Stimulated activated CD8-positive, alpha-beta memory T cell treated with anti-CD3 and anti-CD28 coated beads, Interleukin-12 subunit alpha, Interleukin-12 subunit beta, amount 100 ng/mL, for 4 hours (primary cell): ENCODE measurements at places on chromosomes 12 and 14.

DNA sequence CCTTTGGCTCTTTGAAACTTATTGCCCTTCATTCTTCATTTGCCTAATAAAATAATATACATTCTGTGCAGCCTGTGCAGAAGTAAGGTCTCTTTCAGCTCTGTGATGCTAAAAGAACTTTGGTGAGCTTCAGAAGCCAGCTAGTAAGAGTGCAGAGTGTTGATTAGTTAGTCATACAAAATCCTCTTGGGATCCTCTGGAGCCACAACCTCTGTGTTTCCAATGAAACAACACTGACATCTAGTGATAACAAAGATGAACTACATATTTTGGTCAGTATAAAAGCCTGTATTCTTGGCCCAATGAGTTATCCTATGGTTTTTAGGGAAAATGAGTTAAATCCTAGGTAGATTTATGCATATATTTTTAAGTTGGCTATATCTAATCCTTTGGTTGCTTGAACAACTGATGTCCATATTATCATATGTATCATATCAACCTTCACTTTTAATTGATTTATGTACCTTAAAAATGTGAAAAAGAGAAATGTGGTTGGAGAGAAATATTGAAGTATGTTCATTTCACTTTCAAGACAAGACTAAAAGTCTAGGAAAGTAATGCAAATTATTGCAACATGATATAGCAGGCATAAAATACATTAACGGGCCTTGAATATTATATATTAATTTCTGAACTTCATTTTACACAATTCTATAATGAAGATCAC, 158.4 kb downstream of the KLHL28 start:
- DNase-seq: no peak

GRCh38 chr12:78864870-78865463, 393 bp downstream of the SYT1 start:
- no peak for DNase-seq

DNA sequence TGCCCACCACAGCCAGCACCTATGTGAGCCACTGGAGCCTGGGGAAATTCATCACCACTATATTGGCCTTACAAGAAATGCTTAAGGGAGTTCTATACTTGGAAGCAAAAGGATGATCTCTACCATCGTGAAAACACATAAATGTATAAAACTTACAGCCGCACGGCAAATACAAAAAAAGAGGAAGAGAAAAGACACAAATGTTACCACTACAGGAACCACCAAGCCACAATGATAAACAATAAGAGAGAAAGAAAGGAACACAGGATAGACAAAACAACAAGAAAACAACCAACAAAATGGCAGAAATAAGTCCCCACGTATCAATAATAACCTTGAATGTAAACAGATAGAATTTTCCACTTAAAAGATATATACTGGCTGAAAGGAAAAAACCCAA, 267.5 kb downstream of the TMEM121 start:
- no peak for DNase-seq

DNA sequence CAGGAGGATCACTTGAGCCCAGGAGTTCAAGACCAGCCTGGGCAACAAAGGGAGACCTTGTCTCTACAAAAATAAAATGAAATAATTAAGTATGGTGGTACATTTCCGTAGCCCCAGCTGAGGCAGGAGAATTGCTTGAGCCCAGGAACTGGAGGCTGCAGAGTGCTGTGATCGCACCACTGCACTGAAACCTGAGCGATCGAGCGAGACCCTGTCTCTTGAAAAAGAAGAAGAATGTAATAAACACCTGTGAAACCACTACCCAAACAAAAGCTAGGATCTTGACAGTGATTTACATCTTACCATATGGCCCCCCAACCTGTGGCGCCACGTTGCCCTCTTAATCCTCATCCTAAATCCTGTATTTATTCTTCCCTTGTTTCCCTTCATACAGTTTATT, 5.7 kb upstream of the DTX1 start:
- no peak for DNase-seq

DNA sequence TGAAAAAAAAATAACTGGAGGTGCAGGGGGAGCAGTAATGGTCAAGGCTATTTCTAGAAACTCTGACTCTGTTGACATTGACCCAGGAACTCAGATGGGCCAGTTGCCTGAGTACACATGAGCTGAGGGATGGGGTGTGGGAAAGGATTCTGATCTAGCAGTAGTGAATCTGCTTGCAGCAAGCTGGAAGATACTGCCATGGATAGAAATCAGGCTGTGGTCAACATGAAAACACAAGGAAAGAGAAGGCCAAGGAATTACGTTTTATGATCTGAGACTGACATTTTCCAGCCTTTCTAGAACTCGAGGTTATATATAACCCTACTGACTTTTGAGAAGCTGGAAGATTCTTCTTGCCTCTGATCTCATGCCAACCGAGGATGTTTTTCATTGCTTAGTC, 90.0 kb downstream of the ANO6 start:
- no peak for DNase-seq

- no peak for DNase-seq
Measured at GRCh38 chr12:106248312-106248845, 559 bp upstream of the CKAP4 start.

DNA sequence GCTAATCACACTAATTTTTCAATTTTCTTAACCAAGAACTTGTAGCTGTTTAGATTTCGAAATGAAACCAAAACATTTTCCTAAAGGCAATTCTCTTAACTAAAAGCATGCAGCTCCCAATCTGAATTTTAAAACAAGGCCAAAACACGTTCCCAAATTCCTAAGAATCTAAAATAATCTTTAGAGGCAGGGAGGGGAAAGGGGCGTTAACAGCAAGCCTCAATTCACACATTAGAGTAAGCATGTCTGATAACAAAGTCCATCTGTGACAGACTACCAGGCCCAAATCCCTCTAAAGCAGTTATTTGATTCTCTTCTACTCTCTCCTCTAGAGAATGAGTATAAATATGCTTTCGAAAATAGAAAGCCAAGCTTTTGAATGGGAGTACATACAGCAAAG, 754 bp downstream of the ATG14 start:
- no peak for DNase-seq

- no peak for DNase-seq
Measured at GRCh38 chr12:24441458-24441857, 492.0 kb upstream of the SOX5 start.

DNA sequence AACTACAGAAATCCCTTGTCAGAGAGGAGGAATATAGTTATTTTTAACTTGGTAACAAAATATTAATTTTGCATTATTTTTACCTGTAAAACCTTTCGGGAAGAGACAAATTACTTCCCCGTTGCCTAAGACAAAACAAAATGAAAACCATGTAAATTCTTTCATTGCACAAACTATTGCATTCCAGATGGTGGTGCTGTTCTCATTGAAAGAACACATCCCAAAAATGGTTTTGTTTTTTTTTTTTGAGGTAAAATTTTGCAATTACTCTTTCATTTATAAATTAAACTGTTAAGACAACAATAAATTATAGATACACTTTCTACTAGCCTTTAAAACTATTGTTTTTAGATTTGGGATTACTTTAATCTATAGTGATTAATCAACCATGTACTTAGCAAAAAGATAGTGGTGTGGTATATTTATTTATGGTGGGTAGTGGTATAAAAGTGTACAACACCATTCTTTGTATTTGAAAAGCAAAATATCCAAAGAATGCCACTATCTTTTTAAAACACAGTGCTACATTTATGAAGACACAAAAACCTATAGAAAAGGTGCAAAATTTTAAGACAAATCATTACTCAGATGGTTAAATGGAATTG, 115.5 kb downstream of the SLC38A1 start:
- no peak for DNase-seq

- no peak for DNase-seq
Measured at GRCh38 chr12:50508970-50509663, 4.3 kb downstream of the DIP2B start.

DNA sequence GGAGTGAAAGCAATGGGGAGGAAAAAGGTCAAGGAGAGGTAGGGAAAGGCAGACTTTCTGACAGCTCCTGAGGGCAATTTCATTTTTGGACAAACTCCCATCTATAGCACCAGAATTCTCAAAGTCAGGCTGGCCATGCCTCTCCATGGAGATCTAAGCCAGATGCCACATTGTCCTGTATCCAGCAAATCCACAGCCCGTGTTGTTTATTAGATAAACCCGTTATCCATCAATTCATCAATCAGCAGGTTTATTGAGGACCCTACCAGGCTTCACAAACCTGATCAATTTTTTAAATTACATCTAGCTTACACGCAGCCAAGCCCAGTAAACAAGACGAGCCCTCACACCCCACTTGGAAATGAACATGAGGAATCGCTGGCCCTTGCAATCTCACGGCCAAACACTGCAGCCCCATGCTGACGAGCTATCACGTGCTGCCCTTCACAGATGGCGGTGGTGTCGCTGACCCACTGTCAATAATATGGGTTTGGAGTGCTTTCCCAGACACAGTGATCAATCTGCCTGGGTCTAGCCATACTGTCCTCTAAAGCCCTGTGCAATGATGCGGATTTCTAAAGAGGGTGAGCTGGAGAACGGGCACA, 332.9 kb downstream of the DPF3 start:
- no peak for DNase-seq

DNA sequence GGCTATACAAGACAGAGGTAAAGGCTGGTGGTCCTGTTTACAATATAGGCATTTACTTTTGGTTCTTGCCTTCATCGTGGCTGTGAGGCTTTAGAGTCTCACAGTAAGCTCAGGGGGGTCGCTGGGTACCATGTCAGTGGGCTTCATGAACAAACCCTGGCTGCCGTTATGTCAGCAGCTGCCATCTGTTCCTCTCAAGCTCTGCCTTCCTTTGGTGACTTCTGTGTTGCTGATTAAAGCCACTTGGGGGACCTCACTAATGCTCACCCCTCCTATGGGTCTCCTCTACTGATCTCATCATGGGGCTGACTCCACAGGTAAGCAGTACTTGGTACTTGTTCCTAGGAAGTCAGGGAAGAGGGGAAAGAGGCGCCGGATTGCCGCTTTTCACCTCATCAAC, 268.7 kb downstream of the TTC6 start:
- no peak for DNase-seq

DNA sequence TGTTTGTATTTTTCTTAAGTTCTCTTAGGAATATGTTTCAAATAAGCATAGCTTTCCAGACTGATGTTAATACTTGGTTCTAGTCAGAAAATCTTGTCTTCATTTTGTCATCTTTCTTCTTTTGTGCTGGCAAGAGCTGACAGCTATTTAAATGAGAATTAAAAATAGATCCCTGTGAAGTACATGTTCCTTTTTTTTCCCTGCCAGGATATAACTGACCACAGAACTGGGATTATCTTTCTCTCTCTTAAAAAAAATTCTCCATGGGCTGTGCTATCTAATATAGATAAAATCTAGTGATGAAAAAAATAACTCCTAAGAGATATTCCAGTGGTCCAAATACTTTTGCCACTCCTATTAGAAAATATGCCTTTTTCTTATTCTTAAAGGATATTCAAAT, 163.4 kb downstream of the AKAP6 start:
- no peak for DNase-seq

DNA sequence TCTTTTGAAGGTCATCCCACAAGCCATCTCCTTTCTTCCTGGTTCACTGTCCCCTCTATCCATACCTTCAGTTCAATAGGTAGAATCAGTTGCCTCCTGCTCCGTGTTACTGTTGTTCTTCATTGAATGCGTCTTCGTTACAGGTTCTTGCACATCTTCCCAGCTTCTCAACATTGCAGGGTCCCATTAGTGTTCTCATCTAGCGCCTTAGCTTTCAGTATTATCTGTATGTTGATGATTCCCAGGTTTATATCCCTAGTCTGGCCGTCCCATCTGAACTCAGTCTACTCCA, 2.0 kb downstream of the SCFD1 start:
- no peak for DNase-seq
